ENCODE measurements at places on chromosomes 5 and 9. TPM values are rescaled to one million over a fixed set of nuclear protein-coding genes. Genes with fewer than 3 reads are reported as not detected.

SLC6A7 gene
- polyA plus RNA-seq, result 23.1 TPM

TMEM8B gene
- polyA plus RNA-seq, result 58.8 TPM

MCC gene
- polyA plus RNA-seq, result 22.9 TPM

TPPP gene
- polyA plus RNA-seq, result 57.8 TPM

RAB3C gene
- 46.0 TPM for polyA plus RNA-seq

IL9 gene
- 1.0 TPM for polyA plus RNA-seq

IL13 gene
- not detected for polyA plus RNA-seq

ARRDC3 gene
- 42.5 TPM for polyA plus RNA-seq

PCDHGA3 gene
- 12.3 TPM for polyA plus RNA-seq

GARIN3 gene
- not detected for polyA plus RNA-seq

HEMGN gene
- polyA plus RNA-seq, result 2.2 TPM

CCL19 gene
- not detected for polyA plus RNA-seq

RELL2 gene
- 37.3 TPM for polyA plus RNA-seq

ANKDD1B gene
- polyA plus RNA-seq, result 3.3 TPM

ADCY2 gene
- 145 TPM for polyA plus RNA-seq

ANKRD18B gene
- polyA plus RNA-seq, result 6.6 TPM

UGT3A1 gene
- 0.33 TPM for polyA plus RNA-seq

NEURL1B gene
- 17.1 TPM for polyA plus RNA-seq

ADRA1B gene
- 11.6 TPM for polyA plus RNA-seq

ACSL6 gene
- 77.7 TPM for polyA plus RNA-seq

ABCA1 gene
- 17.1 TPM for polyA plus RNA-seq

TEX48 gene
- not detected for polyA plus RNA-seq

ZNF367 gene
- 7.1 TPM for polyA plus RNA-seq

FCN2 gene
- polyA plus RNA-seq, result not detected

FOXE1 gene
- polyA plus RNA-seq, result not detected

PTGR1 gene
- polyA plus RNA-seq, result 39.3 TPM

C9 gene
- polyA plus RNA-seq, result 0.08 TPM

LHX3 gene
- 2.7 TPM for polyA plus RNA-seq

CCL28 gene
- polyA plus RNA-seq, result 1.0 TPM

OR1Q1 gene
- polyA plus RNA-seq, result not detected

DCTN4 gene
- 107 TPM for polyA plus RNA-seq

GLDC gene
- 41.1 TPM for polyA plus RNA-seq

LRRC19 gene
- 0.13 TPM for polyA plus RNA-seq

FSTL4 gene
- polyA plus RNA-seq, result 6.4 TPM

CDHR2 gene
- 23.0 TPM for polyA plus RNA-seq

DBH gene
- polyA plus RNA-seq, result 1.3 TPM

ARPC5L gene
- 52.4 TPM for polyA plus RNA-seq

F12 gene
- 15.1 TPM for polyA plus RNA-seq

GRK6 gene
- polyA plus RNA-seq, result 41.8 TPM

CNTNAP3 gene
- polyA plus RNA-seq, result 9.9 TPM

GFI1B gene
- 0.42 TPM for polyA plus RNA-seq

DCP2 gene
- polyA plus RNA-seq, result 17.8 TPM

VCAN gene
- polyA plus RNA-seq, result 145 TPM

CBY3 gene
- 2.6 TPM for polyA plus RNA-seq

CFAP77 gene
- 6.9 TPM for polyA plus RNA-seq

GHR gene
- polyA plus RNA-seq, result 9.9 TPM

RNF183 gene
- polyA plus RNA-seq, result 0.12 TPM

ABL1 gene
- 72.7 TPM for polyA plus RNA-seq

MARVELD2 gene
- polyA plus RNA-seq, result 2.4 TPM

TRIM32 gene
- 16.6 TPM for polyA plus RNA-seq
